ENCODE measurements at places on chromosomes 3 and 15. TPM values are rescaled to one million over a fixed set of nuclear protein-coding genes. Genes with fewer than 3 reads are reported as not detected.

DNA sequence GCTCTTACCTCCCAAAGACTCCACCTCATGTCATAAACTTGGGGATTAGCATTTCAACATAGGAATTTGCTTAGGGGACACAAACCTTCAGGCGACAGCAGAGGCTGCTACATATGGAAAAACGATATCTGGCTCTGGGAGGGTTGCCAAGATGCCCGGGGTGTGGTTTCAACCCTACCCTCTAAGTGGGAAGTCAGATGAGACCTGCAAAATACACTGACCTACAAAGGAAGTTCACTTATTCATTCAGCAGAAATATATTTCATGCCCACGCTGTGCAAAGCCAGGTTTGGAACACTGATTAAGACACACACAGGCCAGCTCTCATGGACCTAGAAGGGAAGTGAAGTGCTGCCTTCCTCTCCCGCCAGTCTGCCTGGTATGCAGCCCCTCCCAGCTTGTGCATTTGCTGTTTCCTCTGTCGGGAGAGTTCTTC is 239.3 kb downstream of the FEZF2 start:
- H3K27me3 ChIP-seq = no peaks in the 10 kb centered on the region
- peak overlapping the region; percentile 0 for H3K27ac ChIP-seq
- no peaks in the 10 kb centered on the region for H3K36me3 ChIP-seq
- no peak overlapping the region for H3K4me3 ChIP-seq
- peak; percentile 49 for DNase-seq
- H3K4me1 ChIP-seq = peaks cover 4% of the 10 kb centered on the region

DNA sequence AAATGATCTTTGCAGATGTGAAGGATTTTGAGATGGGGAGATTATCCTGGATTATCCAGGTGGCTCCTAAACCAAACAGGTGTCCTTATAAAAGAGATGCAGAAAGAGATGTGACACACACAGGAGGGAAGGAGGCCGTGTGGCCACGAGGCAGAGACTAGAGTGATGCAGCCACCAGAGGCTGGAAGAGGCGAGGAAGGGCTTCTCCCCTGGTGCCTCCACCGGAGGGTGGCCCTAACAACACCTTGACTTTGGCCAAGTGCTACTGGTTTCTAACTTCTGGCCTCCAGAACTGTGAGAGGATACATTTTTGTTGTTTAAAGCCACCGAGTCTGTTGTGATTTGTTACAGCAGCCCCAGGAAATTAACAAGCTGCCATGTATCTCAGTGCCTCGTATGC is 127.1 kb downstream of the ASB7 start:
- H3K4me3 ChIP-seq = no peak overlapping the region
- H3K36me3 ChIP-seq = no peaks in the 10 kb centered on the region
- DNase-seq = no peak
- peaks cover 7% of the 10 kb centered on the region for H3K4me1 ChIP-seq

GRCh38 chr3:139506766-139507165 is 30.4 kb upstream of the RBP2 start:
- DNase-seq = no peak
- H3K27ac ChIP-seq = no peak overlapping the region
- H3K4me3 ChIP-seq = no peak overlapping the region
- H3K4me1 ChIP-seq = no peaks in the 10 kb centered on the region
- no peaks in the 10 kb centered on the region for H3K36me3 ChIP-seq

- H3K4me1 ChIP-seq = no peaks in the 10 kb centered on the region
- H3K4me3 ChIP-seq = no peak overlapping the region
- DNase-seq = no peak
- no peak overlapping the region for H3K27ac ChIP-seq
- H3K27me3 ChIP-seq = no peaks in the 10 kb centered on the region
Observed at GRCh38 chr15:31444844-31445243, 118.2 kb downstream of the KLF13 start.

DNA sequence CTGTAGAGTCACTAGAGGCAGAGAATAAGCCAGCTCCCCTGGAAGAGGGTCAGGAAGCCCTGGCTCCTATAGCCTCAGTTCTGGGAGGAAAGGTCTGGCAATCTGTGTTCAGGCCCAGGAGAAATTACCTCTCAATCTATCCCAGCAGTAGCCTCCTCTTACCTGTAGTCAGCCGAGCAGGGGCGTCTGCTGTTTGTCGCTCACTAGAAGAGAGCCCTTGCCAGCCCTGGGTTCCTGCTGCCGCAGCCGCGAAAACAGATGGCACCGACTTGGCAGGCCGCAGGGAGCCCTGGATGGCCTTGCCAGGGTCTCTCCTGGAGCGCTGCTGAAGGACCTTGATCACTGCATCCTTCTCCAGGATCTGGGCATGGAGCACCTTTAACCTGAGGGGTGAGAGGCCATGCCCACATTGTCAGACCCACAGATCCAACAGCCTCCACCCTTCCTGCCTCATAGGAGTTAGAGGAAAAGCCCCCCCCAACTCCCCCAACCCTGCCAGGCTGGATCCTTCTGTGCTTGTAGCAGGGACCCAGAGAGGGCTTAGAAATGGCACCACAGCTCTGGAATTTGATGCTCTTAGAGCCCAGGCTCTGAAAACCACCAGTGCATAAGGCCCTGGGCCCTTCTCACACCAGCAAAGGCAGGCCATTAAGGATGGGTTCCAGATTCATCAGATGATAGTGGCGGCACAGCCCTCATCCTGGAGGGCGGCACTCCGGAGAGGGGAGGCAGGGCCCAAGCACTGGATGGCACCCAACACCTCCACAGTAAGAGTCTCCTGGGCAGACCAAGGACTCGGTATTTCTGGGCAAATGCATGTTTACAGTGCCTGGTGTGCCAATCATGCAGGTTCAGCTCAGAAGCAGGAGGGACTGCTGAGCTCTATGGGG is 14.9 kb downstream of the AMOTL2 start:
- peaks cover 5% of the 10 kb centered on the region for H3K36me3 ChIP-seq
- no peaks in the 10 kb centered on the region for H3K27me3 ChIP-seq
- no peak overlapping the region for H3K27ac ChIP-seq
- H3K4me1 ChIP-seq = no peaks in the 10 kb centered on the region

DNA sequence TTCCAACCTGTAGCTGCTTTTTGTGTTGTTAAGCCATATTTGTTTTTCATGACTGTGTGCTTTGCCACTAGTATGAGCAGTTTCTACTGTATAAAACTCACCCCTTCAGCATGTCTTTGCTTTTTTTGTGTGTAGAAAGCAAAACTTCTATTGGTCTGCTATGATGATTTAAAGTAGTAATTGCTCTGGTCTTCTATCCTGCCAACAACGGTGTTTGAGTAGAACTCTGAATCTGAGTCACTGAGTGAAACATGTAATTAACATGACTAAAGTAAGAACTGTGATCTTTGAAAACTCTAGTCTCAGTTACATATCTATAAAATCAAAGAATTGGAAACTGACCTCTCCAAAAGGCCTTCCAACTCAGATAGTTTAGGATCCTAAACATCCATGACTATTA is 133.6 kb downstream of the TPRG1 start:
- no peaks in the 10 kb centered on the region for H3K36me3 ChIP-seq
- H3K4me1 ChIP-seq = peaks cover 9% of the 10 kb centered on the region
- H3K27ac ChIP-seq = no peak overlapping the region
- H3K27me3 ChIP-seq = no peaks in the 10 kb centered on the region

DNA sequence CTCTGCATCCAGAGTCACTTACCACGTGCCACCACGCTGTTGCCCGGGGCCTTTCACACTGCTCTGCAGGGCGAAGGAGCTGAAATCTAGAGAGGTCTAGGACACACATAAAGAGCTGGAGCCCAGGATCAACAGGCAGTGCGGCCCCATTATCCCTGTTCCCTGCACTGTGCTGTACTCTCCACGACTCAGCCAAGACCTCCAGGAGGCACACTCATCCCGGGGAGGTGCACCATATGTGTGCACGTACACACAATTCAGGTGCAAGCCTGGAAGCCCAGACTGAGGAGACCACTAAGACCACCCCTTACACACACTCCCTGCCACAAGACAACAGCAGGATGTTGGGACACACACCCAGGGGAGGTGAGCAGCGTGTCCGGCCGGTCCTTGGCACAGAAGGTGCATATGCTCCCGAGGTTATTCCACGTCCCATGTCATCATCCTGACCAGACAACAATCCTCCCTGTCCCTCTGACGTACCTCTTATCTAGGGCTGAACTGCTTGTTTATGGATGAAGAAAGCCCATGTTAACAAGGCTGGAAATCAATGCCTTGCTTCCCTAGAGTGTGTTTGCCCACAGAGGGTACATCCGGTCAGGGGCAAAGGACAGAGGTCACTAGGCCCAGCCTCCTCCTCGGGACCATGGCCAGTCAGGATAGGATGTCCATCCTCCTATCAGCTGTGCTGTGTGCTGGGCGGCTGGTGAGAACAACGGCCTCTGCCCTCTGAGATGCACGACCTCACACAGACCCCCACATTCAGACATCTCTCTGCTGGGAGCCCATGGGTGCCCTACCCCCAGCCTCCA is 16.1 kb downstream of the KLF15 start:
- H3K4me1 ChIP-seq = no peaks in the 10 kb centered on the region
- no peaks in the 10 kb centered on the region for H3K27me3 ChIP-seq
- peak; percentile 29 for DNase-seq
- H3K4me3 ChIP-seq = no peak overlapping the region
- H3K36me3 ChIP-seq = peaks cover 6% of the 10 kb centered on the region

- H3K4me3 ChIP-seq = no peak overlapping the region
- no peaks in the 10 kb centered on the region for H3K4me1 ChIP-seq
- H3K27me3 ChIP-seq = no peaks in the 10 kb centered on the region
- H3K36me3 ChIP-seq = no peaks in the 10 kb centered on the region
Observed at GRCh38 chr3:143363276-143363675, 243.7 kb downstream of the CHST2 start.

Gene IL5RA
- 0.18 TPM for total RNA-seq

Measured in aorta (tissue), 5 donors.